ENCODE measurements at places on chromosomes 5 and 9.

DNA sequence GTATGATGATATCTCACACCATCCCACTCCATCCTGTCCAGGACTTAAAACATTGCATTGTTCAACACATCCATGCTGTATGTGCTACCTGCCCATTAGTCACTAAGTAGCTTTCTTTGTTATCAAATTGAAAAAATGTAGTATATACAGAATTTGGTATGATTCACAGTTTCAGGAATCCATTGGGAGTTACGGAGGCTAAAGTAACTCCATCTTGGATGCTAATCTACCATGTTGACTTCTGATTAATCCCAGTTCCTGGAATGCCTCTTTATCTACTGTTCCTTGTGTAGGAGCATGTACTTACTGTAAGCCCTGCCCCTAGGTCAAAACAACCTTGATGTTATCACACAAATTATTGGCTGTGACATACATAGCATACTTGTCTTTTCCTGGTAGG is 38.9 kb upstream of the FOXB2 start:
- no peak for DNase-seq

DNA sequence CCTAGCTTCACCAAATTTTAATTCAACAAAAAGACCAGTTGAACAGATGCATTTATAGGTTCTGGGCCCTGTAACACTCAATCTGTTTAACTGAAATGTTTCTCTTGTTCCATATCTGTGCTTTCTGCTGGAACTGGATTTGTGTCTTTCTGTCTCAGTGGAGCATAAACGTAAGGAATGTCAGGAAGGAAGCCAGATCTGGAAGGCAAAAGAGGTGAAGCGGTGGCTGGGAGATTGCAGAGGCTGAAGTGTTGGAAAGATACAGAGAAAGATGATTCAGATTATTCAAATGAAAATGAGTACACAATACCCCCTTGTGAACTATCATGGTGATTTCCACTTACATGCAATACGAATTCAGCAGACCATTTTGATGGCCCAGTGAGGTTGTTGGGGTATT is 406.8 kb downstream of the BRINP1 start:
- DNase-seq = no peak

DNA sequence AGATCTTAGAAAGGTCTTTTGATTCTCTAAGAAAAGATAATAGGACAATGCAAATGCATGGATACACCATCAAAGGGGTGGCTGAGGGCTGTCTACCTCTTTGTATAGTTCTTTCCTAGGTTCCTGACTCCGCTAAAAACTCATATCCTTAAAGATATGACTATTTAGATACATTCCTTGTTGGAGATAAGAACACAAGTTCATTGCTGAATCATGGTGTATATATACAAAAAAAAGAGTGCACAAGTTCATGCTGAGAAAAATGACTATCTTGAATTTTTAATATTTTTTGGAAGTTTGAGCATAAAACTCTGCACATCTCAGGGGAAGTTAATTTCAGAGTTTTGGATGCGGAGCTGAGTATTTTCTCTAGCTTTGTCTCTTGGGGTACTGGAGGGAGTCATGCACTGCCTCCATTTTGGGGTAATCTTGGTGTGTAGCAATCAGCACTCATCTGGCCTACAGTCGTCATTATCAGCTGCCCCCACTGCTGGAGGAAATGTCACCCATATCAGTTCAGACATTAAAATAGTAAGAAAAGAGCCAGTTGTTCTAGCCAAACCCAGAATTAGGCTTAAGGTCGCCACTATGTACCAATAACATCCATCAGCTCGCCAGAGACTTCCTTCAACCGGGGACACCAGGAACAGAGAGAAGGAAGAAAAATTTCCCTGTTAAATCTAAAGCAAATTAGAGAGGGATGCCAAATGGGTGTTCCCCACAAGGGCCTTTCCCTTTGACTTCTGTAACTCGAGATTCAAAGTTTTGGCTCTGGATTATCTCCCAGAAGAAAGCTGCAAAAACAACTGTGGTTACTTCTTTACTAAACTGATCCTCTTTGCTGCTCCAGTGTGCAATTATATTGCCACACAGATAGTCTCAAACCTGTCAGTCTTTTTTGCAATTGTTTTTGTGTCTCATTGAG is 49.0 kb downstream of the PTTG1 start:
- no peak for DNase-seq

DNA sequence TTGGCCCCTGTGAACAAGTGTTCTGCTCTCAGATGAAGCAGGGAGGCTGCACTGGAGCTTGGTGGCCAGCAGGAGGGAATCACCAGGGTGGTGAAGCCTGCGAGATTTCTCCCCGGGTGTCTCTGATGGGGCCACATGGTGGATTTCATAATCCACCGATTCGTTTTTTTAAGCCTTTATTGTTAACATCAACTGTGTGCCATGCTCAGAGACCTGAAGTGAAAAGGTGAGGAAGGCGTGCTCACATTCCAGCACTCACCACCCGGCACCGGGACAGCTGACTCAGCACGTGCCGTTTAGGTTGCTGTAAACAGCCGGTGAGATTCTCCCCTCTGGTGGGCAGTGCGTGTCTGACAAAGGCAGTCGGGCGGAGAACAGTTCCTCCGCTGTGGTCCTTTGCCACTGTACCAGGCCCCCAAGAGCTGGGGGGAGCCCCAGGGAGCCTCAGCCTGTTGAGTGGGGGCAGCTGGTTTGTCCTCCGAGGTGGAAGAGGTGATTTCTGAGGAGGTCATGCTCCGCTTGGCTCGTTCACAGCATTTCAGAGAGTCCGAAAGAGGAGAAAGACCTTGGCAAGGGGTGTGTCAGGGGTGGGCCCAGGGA is 12.7 kb upstream of the AHRR start:
- no peak for DNase-seq

- DNase-seq = peak; percentile 50
Observed at GRCh38 chr5:464843-465590, 22.0 kb downstream of the EXOC3 start.

- no peak for DNase-seq
Observed at GRCh38 chr9:95572381-95573151, 55.8 kb upstream of the PTCH1 start.

GRCh38 chr5:76086095-76086494 is 2.9 kb downstream of the SV2C start:
- no peak for DNase-seq

DNA sequence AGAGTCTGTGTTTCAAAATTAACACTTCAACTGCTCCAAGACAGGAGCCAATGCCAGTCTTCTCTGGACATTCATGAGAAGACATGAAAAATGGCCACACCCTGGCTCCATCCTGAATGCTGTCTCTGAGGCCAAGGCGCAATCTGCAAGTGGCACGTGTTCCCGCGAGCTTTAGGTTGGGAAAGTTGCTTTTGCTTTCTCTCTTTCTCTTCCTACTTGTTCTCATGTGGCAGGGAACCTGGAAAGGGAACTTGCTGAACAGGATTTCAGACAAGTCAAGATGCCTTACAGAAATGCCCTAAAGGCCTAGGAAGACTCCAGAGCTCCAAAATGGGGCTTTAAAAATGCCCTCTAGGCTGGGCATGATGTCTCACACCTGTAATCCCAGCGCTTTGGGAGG is 91.9 kb upstream of the OTULINL start:
- no peak for DNase-seq

- no peak for DNase-seq
Observed at GRCh38 chr9:92724528-92725265, 39.9 kb downstream of the BICD2 start.

GRCh38 chr9:120378680-120379079 is 201.3 kb downstream of the CDK5RAP2 start:
- no peak for DNase-seq

DNA sequence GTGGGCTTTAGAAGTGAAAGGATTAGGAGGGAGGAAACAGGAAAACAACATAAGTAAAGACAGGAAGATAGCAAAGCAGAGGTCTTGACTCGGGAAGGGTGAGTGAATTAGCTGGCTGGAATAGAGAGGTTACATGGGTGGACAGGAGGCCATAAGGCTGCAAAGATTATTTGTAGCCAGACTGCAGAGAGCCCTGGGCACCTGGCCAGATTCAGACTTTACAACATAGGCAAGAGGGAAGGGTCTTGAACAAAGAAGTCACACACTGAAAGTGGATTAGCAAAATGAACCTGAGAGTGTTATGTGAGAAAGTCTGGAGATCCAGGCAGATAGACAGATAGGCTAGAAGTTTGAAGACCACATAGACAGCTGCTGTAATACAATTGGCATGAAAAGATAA is 29.7 kb upstream of the CER1 start:
- DNase-seq = no peak

- DNase-seq = no peak
Observed at GRCh38 chr5:96565582-96566265, 96.5 kb upstream of the CAST start.

DNA sequence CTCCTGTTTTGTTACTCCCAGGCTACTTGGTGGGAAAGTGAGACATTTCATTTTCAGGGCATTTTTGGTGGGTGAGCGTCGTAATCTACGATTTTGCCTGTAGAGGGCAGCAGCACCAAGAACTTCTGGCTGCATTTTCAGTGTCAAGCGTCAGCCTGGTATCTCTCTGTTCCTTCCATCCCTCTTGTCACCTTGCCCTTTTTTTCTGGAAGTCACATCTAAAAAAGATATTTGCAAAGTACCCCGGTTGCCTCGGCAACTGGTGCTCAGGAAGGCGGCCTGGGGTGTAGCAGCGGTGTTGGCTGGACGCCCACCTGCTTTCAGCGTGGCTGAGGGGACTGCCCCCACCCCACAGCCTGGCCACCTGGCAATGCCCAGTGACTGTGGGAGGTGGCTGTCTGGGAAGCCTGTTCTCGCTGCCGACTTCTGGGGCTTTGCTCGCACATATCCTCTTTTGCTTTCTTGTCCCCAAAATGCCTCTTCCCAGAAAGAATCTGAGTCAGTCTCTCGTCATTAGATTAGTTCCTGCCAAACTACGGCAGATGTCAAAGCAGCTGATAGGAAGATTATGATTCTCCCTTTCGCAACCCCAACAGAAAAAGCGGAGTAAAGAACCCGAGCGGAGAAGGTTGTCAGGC is 84.5 kb downstream of the ACER2 start:
- DNase-seq = peak; percentile 45

DNA sequence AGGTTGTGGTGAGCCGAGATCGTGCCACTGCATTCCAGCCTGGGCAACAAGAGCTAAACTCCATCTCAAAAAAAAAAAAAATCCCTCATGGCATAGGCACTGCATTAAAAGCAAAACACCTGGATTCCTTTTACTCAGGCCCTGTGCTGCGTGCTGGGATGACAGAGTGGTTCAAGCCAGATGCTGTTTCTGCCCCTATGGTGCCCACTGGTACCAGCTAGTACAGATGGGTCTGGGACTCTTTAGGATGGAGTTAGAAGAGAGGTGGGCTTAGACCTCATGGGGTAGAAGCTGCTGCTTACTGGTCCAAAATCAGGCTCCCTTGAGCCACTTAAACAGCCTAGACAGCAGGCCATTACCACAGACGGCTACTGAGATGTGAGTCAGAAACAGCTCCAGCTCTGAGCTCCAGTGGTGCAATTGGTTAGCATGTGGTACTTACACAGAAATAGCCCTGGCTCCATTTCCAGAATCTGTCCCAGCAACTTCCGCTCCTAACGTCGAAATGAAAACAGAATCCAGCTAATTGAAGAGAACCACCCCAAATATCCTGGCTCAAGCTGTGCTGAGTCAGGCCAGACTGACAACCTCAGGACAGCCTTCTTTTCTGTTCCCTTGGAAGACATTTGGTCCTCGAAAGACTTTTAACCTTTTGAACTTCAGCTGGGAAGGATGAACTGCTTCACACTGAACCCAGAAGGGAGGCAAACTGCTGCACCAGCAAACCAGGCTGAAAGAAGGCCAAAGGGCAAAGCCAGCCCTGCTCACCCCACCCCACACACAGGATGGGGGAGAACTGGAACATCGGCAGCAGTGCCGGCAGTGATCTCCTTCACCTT is 15.5 kb downstream of the C5orf15 start:
- no peak for DNase-seq

DNA sequence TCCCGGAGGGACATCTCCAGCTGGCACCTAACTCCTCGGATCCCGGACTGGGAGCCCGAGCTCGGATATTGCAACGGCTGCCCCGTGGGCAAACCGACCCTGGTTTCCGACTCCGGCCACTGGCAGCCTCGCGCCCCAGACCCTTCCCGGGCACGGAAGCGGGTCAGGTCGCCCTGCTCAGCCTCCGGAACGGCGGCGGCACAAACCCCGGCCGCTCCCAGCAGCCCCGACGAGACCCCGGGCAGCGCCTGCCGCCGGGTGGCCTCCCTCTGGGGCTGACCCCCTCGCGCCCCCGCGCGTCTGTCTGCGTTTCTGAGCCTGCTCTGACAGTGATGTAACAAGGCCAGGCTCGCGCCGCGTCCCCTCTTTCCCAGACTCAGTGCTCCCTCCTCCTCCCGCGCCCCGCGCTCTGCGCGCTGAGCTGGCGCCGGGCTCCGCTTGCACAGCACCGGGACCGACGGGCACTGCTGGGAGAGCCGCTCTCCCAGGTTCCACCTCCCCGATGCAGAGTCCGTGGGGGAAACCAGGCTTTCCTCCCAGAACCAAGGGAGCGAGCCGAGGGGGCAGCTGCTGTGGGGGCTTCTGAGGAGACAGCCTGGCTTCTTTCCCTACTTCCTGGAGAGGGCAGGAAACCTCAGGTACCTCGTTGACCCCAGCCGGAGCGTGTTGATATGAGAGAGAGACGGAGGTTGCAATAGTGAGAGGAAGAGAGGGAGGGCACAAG is at the start of gene TMEM215:
Gene TMEM215, plus strand, starts transcription at position 373 of the 724 bp plus-strand sequence. CDS start 644 bp downstream, outside the sequence.
- DNase-seq = no peak

DNA sequence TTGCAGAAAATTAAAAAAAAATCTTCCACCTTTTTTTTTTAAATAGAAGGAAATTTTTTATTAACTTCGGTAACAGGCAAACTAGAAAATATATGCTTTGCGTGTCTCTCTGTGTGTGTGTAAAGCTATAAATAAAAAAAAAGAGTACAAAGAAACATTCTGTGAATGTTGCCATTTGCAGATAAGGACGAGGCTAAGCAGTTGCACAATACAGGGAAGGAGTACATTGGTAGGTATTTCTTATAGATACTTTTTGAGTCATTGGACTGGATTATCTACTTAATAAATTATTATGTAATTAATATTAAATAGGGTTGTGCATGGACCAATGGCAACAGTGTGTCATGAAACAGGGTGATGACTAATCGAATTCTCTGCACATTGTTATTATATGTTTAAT is 102.4 kb downstream of the CAMK4 start:
- no peak for DNase-seq

GRCh38 chr9:93585695-93586094 is 9.3 kb downstream of the PHF2 start:
- DNase-seq = no peak
